Stimulated activated memory B cell treated with anti-CD40 and anti-IgM and Interleukin-4, amounts not matched to agents 10 μg/mL and 1 μg/mL and 100 μg/mL, for 72 hours (primary cell): ENCODE measurements at places on chromosomes 4 and X.

DNA sequence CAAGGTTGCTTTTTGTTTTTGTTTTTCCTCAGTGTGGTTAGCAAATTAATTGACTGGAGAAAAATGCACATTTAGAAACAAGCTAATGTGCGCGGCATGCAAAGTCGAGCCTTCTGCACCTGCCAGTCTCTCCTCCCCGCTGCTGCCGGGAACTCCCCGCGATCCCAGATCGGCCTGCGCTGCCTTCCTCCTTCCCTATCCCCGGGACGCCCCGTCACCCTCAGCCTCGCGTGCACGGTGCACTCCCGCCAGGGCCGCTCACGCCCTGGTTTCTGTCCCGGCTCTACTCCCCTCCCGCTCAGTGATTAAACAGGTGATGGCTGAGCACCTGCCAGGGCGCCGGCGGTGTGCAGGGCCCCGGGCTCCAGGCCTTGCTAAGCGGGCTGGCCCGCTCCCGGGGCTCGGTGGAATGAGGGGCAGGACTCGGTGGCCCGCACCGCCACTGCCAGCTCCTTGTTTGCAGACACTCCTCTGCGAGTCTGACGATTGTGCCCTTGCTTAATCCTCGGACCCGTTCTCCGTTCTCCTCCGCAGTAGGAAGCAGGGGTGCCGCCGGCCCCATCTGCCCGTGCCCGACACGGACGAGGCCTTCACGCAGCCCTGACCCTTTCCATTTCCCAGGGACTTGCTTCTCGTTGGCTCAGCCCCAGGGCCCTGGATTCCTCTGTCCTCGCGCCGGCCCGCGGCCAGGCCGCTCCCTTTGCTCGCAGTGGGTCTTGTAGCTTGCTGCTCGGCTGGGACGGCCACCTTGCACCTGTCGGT is 143.4 kb downstream of the TRIML1 start:
- no peak for ATAC-seq

DNA sequence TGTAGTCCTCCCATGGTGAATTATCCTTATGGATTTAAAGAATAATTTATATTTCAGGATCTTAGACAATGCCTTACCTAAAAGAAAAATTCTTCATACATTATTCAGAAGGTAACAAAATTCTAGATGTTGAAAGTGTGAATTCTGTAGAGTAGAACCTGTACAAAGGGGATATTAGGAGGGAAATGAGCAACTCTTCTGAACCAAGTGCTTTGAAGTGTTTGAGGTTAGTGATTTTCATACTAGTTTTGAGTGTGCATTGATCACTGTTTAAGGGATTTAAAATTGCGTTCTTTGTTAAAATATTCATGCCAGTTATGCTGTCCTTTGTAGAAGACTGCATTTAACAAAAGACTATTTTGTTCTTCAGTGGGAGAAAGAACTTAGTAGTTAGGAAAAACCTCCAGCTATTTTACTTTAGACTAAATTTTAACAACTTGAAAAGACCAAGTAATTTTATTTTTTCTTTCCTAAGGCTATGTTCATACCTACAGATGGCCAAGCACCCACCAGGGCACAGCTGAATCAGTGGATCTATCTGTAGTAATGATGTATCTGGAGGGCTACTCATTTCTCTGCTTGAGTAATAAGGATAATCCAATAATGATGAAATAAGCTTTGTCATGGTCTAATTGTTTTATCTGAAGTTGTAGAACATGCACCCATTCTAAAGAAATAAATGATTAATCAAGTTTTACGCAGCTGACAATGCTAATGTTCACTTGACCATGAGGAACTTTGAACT is 134.3 kb upstream of the RPS6KA6 start:
- ATAC-seq: no peak

DNA sequence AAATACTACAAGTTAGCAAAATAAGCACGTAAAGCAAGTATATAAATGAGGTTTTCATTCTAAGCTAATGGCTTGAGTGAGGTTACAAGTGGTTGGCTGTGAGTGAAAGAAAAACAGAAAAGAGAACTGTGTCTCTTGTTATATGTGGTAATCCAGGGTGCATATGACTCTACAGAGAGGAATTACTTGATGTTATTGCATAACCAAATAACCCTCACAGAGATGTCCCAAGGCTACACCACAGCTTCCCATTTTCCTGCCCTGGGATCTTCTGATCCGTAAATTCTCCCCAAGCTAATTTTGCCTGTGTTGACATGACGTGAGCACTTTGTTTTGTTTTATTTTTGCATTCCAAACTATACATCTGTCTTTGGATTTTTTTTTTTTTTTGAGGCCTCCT is 470.0 kb upstream of the INTU start:
- no peak for ATAC-seq

GRCh38 chr4:168028970-168029597 is 63.3 kb upstream of the ANXA10 start:
- ATAC-seq: no peak

DNA sequence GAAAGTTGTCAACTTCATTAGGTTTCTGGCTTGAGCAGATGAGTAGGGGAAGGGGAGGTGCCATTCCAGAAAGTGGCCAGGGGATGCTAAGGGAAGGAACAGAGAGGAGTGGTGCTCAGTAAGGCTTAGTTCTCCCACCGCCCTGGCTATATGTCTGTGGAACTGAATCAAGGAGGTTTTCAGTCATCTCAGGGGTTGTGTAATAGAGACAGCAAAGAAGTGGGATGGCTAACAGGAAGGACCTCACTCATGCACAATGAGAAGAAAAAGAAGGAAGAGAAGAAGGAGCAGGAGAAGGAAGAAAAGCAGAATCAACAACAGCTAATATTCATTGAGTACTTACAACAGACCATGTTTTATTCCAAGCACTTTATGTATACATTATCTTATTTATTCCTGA is 368.7 kb downstream of the MID1IP1 start:
- ATAC-seq: no peak

GRCh38 chrX:87299563-87300160 is 217.9 kb upstream of the KLHL4 start:
- ATAC-seq: no peak

DNA sequence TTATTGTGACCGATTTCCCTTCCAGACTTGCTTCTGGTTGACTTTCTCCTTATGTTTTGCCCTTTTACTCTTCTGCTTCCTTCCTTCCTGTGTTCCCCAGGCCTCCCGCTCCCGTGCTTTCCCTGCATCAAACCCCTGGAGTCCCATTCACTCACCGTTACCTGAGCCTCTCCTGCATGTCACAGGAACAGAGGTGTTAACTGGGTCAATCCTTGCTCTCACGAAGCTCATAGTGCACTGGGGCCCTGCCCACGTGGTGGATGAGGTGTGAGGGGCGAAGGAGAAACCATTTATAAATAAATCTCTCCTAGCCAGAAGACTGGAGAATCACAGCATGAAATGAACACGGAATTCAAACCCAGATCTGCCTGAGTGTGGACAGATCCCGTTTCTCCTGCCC is 83.1 kb upstream of the MSX1 start:
- no peak for ATAC-seq

DNA sequence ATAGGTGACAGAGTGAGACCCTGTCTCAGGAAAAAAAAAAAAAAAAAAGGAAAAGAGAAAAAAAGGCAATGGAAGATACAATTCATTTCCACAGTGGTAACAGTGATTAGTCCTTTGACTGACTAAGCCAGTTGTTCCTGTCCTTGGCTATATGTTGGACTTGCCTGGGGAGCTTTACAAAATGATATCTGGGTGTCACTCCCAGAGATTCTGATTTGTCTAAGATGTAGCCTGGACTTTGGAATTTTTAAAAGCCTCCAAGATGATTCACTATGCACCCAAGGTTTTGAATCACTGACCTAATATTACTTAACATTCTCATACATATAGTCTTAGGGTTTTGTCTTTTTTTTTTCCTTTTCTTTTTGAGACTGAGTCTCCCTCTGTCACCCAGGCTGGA is 16.9 kb downstream of the HELQ start:
- ATAC-seq: no peak

GRCh38 chrX:137425273-137425902 is 140.5 kb upstream of the ZIC3 start:
- ATAC-seq: no peak

DNA sequence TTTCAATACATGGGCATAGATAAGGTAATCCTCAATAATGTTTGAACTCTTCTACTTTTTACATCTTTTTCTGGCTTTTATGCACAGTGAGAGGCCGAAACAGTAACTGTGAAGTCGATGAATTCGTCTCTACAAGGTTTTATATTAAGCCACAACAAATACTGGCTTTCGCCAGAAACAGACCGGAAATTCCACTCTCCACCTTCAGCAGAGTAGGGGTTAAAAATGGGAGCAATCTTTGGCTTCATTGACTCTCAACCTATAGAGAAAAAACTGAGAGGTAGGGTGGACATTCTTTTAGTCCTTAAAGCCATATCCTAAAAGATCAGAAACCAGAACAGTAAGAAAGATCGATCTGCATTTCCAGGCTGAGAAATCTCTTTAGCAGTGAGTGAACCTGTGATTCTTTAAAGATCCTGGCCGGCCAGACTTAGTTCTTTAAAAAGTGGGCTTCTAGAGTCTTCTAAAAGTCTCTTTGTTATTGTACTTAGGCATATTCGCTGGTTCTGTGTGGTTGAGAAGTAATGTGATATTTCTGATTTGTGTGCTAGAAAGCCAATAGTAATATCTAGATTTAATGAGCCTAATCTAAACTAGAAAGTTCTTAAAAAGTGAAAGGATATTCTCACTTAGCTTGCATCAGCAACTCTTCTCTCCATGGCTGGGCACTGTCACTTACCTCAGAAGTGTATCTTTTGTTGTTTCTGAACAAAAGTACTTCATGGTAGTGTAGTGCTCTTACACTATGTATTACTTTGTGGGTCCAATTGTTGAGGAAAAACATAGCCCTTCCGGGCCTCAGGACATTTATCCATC is 2.0 kb downstream of the HSPA4L start:
- no peak for ATAC-seq

DNA sequence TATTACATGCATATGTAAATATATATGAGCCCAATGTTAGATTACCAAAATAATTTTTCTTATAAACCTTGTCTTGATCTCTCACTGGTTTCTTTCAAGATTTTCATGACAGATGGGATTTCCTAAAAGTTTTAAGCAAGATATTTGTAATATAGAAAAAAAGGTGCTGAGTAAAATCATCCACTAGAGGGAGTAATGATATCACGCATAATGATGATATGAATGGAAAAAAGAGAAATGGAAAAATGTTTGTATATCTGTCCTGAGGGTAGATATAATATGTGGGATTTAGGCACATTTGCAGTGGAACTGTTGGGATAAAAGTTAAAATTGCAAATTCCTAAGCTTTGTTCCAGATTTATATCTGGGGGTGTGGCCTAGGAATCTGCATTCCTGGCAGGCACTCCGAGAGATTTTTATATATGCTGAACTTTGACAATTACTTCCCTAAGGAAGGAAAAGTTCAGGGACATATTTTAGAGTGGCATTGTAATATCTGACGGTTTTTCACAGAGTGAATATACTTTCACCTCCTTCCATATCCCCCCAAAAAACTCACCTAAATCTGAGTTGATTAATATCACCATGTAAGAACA is 60.5 kb downstream of the TMA16 start:
- ATAC-seq: no peak

GRCh38 chr4:1245481-1246051 is 3.4 kb downstream of the CTBP1 start:
- ATAC-seq: no peak

GRCh38 chr4:74738464-74739143 is 55.7 kb downstream of the BTC start:
- ATAC-seq: no peak

DNA sequence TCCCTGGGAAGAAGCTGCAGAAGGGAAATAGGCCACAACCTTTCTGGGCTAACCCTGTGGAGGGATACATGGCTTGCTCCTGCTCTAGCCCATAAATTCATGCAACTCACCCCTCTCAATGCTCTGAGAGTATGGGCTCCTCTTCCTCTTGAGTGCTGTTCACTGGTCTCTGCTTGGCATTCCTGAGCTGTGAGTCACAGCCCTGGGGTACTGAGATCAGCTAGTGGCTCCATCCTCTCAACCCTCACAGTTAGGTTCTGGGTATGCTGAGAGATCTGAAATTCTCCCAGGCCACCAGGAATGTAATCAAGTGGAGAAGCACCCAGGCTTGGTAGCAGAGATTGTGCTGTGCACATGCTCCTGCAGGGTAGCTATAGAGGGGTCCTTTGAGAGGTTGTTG is 60.6 kb upstream of the SPANXN2 start:
- ATAC-seq: no peak
